ENCODE measurements at places on chromosomes 11 and 22. TPM values are rescaled to one million over a fixed set of nuclear protein-coding genes. Genes with fewer than 3 reads are reported as not detected.

The OR8D4 gene
- total RNA-seq: not detected

The DGAT2 gene
- total RNA-seq: 3.7 TPM

The RFPL2 gene
- total RNA-seq: not detected

The C22orf42 gene
- total RNA-seq: not detected

- peaks cover 63% of the 10 kb centered on the region for H3K4me1 ChIP-seq
- H3K36me3 ChIP-seq: no peaks in the 10 kb centered on the region
- H3K4me3 ChIP-seq: peak overlapping the region; percentile 44
- H3K27ac ChIP-seq: peak overlapping the region; percentile 82
- H3K27me3 ChIP-seq: peaks cover 64% of the 10 kb centered on the region
- DNase-seq: no peak
Observed at GRCh38 chr11:119316016-119316728, 758 bp downstream of the MCAM start.

GRCh38 chr11:114624455-114625207 lies 29.0 kb upstream of the NXPE4 start:
- H3K27ac ChIP-seq: no peak overlapping the region
- H3K36me3 ChIP-seq: no peaks in the 10 kb centered on the region
- DNase-seq: no peak

- no peaks in the 10 kb centered on the region for H3K4me1 ChIP-seq
- DNase-seq: no peak
- peaks cover 3% of the 10 kb centered on the region for H3K27me3 ChIP-seq
- H3K4me3 ChIP-seq: no peak overlapping the region
- H3K36me3 ChIP-seq: no peaks in the 10 kb centered on the region
- H3K27ac ChIP-seq: no peak overlapping the region
Observed at GRCh38 chr11:125351033-125351867, 144.8 kb downstream of the FEZ1 start.

GRCh38 chr11:86469491-86470388 lies 95.1 kb downstream of the CCDC81 start:
- no peak overlapping the region for H3K27ac ChIP-seq
- H3K27me3 ChIP-seq: no peaks in the 10 kb centered on the region
- no peak overlapping the region for H3K4me3 ChIP-seq
- DNase-seq: no peak

GRCh38 chr11:111774955-111775710 lies 8.9 kb upstream of the PPP2R1B start:
- H3K27me3 ChIP-seq: no peaks in the 10 kb centered on the region
- H3K27ac ChIP-seq: no peak overlapping the region
- no peaks in the 10 kb centered on the region for H3K36me3 ChIP-seq
- DNase-seq: peak; percentile 14

- no peaks in the 10 kb centered on the region for H3K4me1 ChIP-seq
- H3K4me3 ChIP-seq: no peak overlapping the region
Observed at GRCh38 chr11:102950622-102951081, 4.9 kb downstream of the MMP13 start.

GRCh38 chr11:107783121-107783520 lies 71.3 kb upstream of the SLN start:
- H3K4me1 ChIP-seq: no peaks in the 10 kb centered on the region
- H3K36me3 ChIP-seq: no peaks in the 10 kb centered on the region
- H3K27me3 ChIP-seq: no peaks in the 10 kb centered on the region
- no peak overlapping the region for H3K27ac ChIP-seq
- no peak overlapping the region for H3K4me3 ChIP-seq

DNA sequence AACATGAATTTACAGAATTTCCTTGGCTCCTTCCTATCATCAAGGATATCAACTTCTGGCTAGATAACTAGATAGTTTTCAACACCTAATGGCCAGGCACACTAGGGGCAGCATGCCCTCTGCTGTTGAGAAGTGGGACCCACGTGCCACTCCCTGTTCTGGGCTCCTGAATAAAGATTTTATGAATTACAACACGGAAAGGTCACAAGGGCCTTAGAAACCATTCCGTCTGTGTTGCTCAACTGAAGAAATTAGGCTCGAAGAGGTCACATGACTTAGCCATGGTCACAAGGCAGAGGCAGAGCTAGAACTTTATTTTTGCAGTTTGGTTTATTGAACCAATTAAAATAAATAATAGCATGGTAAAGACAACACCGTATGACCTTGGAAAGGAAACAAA lies 36.0 kb downstream of the PRCP start:
- peak; percentile 44 for DNase-seq
- H3K4me3 ChIP-seq: no peak overlapping the region
- H3K36me3 ChIP-seq: no peaks in the 10 kb centered on the region

DNA sequence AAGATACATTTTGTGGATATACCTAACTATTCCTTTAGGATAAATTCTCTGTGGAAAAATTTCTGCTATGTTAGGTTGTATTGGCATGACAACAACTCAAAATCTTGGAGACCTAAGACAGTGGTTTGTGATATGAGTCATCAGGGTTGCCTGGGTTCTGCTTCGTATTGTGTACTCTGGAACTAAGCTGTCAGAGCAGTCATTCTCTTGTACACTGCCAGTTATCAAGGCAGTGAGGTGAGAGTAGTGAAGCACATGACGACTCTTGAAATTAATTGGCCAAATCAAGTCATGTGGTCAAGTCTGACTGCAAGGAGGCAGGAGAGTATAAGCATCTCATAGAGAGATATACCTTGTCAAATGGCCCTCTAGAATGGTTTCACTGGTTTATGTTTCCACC lies 104.4 kb downstream of the FANCF start:
- no peak overlapping the region for H3K27ac ChIP-seq
- no peaks in the 10 kb centered on the region for H3K36me3 ChIP-seq
- H3K27me3 ChIP-seq: no peaks in the 10 kb centered on the region

DNA sequence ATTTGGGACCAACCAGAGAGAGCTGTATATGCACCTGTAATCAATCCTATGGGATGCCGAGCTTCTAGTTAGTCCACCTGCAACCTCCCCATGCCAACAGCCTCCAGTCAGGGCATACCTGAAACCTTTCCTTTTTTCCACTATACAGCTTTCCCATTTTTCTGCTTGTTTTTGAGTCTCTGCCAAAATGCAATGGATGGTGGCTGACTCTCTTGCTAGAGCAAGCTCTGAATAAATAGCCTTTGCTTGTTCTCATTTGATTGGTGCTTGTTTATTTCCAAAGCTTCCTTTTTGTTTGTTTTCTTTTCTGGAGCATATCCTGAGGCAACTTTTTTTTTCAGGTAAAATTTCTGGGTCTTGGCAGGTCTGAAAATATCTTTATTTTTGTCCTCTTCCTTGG lies 58.0 kb upstream of the PLET1 start:
- H3K27me3 ChIP-seq: no peaks in the 10 kb centered on the region
- peaks cover 23% of the 10 kb centered on the region for H3K4me1 ChIP-seq
- H3K27ac ChIP-seq: peak overlapping the region; percentile 11
- no peak for DNase-seq

DNA sequence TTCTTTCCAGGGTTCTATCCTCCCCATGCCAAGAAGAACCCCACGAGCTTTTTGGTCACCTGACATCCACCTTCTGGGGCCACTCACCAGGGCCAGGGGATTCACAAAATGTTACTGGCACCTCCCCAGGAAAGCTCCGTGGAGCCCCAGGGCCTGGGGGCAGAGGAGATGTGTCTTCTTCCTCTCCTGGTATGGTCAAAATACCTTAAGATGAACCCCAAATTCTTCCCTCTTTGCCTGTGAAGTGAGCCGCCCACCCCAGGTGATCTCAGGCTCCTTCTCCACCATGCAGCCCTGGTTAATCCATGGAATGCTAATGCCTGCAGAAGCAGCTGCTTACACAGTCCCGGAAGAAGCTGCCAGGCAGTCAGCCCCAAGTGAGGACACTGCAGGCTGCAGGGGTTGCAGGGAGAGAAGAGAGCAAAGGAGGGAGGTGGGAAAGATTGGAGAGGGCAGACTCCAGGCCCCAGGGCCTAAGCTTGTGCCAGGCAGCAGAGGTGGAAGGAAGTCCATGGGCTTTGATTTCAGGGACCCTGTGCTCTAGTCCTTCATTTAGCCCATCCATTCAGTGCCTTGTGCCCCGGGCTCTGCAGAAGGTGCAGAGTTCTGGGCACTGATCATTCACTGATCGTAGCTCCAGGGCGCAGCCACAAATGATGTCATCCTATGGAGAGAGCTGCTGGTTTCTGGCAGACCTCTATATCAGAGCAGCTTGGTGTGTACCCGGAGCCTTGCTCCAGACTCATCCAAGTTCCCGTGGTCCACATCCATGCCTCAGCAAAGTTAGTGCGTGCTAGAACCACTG lies 127.9 kb upstream of the NECTIN1 start:
- H3K27me3 ChIP-seq: peaks cover 6% of the 10 kb centered on the region
- no peak overlapping the region for H3K4me3 ChIP-seq
- DNase-seq: no peak
- no peaks in the 10 kb centered on the region for H3K4me1 ChIP-seq
- H3K27ac ChIP-seq: no peak overlapping the region

DNA sequence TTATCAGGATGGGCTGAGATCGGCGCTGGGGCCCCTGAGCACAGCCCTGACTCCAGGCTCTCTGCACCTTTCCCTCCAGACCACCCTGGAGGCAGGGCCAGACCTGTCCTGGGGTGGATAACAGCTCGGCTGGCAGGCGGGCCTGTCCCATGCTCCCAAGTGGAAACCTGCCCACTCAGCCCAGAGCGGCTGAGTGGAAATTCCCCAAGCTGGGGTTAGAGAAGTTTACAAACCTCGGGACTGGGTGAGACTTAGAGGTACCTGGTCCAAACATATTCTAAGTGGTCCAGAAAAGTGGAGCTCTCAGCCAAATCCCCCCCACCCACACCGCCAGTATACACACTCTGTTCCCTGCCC lies 4.8 kb upstream of the FXYD2 start:
- peak; percentile 7 for DNase-seq
- no peaks in the 10 kb centered on the region for H3K27me3 ChIP-seq
- H3K27ac ChIP-seq: peak overlapping the region; percentile 50
- no peak overlapping the region for H3K4me3 ChIP-seq
- H3K4me1 ChIP-seq: peaks cover 47% of the 10 kb centered on the region

GRCh38 chr11:69204941-69205742 lies 49.4 kb downstream of the SMIM38 start:
- no peak for DNase-seq
- no peak overlapping the region for H3K4me3 ChIP-seq
- no peak overlapping the region for H3K27ac ChIP-seq
- no peaks in the 10 kb centered on the region for H3K36me3 ChIP-seq
- no peaks in the 10 kb centered on the region for H3K27me3 ChIP-seq

DNA sequence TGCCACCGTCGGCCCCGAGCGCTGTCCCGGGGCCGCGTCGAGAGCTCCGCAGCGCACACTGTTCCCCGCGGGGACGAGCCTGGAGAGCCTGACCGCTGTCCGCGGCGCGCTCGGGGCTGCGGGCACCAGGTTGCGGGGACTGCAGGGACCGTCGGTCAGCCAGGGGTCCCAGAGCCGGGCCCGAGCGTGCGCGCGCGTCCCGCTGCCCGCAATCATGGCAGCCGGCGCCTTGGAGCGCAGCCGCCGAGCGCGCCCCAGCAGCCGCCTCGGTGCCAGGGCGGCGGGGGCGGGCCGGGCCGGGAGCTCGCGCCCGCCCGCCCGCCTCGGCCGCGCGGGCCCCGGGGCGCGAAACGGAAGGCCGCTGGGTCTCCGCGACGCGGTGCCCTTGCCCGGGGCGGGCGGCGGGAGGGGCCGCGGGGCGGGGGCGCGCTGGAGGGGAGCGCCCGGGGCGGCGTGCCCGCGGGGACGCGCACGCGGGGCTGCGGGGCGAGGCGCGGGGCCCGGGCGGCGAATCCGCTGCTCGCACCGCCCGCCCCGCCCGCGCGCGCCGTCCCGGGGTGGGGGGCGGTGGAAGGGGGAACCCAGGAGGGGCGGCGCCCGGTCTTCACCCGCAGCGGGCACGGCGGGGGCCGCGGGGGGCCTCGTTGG lies 79.4 kb upstream of the PPARA start:
- H3K4me3 ChIP-seq: peak overlapping the region; percentile 90
- no peaks in the 10 kb centered on the region for H3K27me3 ChIP-seq
- peaks cover 50% of the 10 kb centered on the region for H3K4me1 ChIP-seq
- H3K36me3 ChIP-seq: no peaks in the 10 kb centered on the region
- H3K27ac ChIP-seq: peak overlapping the region; percentile 99
